Activated naive CD4-positive, alpha-beta T cell (primary cell): ENCODE measurements at places on chromosomes 3 and 15.

GRCh38 chr3:40875581-40875980, 323.7 kb upstream of the CTNNB1 start:
- DNase-seq, result no peak

- DNase-seq, result no peak
Observed at GRCh38 chr3:47011371-47011770, 31.9 kb downstream of the NBEAL2 start.

GRCh38 chr3:150135287-150135721, 164.6 kb upstream of the PFN2 start:
- no peak for DNase-seq

DNA sequence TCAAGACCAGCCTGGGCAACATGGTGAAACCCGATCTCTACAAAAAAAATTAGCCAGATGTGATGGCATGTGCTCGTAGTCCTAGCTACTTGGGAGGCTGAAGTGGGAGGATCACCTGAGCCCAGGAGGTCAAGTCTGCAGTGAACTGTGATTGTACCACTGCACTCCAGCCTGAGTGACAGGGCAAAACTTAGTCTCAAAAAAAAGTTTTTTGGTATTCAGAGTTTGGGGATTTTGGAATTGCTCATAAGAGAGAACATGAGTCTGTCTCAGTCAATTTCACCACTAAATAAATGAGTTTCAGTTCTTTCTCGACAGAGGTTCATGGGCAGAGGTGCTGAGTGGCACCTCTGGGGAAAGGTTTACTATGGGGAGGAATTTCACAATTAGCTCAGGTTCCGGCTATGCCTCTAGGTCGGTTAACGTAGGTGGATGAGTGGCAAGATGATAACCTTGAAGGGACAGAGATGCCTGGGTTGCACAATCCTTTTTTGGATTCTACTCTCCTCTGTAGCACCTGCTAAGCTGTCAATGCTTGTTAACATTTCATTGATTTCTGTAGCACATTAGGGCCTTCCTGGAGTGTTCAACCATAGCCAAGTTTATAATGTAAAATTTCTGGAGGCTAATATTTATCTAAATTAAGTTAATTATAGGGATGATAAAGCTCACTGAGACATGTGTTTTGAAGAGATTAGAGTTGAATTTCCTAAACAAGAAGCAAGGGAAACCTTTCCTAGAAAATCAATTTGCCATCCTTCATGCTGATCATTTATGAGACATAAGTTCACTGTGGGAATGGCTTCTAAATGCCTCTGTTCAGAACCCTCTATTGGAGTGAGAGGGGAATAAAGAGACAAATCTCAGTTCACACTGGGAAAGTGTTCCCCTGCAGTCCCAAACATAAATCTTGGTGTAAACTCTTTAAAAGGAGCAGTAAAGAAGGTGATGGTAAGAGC, 37.4 kb upstream of the DCP1A start:
- no peak for DNase-seq

DNA sequence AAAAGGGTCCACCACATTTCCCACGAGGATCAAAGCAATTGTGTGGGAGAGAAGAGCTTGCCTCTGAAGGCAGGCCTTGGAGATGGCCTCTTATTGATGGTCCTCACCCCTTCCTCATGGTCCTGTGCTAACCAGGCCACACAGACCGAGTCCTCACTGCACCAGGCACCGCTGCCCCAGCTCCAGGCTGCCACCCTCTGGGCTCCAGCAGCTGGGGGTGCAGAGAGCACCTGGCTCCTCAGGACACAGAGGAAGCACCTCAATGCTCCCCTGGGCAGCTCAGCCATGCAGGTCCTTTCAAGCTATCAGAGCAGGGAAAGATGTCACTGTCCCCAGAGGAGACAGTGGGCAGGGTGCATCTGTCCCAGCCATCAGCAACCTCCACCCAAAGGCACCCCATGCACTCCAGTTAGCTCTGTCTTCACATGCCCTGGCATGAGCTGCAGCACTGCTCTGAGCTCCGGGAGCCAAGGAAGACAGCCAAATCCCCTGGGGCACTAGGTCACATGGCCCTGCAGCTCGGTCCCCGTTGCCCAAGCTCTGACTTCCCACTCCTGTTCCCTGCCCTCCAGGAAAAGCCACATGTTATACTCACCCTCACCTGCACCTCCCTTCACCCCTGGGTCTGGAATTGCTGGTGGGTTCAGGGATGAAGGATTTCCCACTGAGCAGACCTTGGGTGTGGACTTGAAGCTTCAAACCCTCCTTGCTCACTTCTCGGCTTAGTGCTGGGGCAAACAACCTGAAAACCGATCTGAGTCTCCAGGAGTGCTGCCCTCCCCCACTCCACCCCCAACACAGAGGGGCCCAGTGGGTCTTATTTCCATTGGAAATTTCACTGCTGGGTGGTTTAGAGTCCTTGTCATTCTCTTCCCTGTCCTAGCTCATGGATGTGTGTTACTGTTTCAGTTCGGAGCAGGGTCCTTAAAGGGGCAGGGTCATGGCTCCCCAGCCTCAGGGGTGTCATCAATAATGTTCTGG, 32.6 kb downstream of the ALS2CL start:
- DNase-seq, result no peak

DNA sequence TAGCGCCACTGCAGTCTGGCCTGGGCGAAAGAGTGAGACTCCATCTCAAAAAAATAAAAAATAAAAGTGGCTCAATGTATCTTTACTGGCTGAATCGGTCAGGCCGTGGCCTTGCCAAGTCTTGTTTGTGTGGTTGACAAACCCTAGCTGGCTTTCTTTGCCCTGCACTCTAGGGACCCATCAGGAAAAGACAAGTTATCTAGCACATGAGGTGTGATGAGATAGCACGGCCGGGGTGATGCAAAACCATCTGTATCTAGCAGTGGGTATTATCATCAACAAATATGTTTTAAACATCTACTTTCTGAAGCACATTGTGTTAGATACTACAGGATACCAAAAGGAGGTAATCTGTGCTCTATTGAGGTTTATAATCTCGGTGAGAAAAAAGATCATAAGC, 3.9 kb upstream of the DPP8 start:
- DNase-seq, result no peak
